ENCODE measurements at places on chromosomes 11 and 22.

DNA sequence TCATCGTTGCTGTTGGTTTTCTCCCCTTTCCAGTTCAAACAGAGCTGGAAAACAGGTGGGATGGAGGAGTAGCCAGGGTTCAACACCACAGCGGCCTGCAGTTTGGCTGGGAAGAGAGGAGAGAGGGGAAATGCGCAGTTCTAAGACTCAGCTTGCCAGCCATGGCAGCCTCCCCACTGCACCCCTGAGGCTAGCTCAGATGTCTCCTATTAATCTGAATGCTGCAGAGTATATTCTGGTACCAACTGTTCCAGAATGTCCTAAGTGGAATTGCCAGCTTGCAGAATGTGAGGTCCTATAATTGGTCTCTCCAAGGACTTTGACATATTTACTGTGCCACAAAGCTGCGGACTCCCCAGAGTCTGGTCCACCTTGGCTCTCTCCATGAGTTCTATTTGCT lies 32.0 kb downstream of the NEFH start:
- DNase-seq = no peak

GRCh38 chr11:5631417-5631816 lies 6.6 kb downstream of the TRIM34 start:
- no peak for DNase-seq

- no peak for DNase-seq
These were observed 3.7 kb upstream of the RELT start for GRCh38 chr11:73372375-73372993.

DNA sequence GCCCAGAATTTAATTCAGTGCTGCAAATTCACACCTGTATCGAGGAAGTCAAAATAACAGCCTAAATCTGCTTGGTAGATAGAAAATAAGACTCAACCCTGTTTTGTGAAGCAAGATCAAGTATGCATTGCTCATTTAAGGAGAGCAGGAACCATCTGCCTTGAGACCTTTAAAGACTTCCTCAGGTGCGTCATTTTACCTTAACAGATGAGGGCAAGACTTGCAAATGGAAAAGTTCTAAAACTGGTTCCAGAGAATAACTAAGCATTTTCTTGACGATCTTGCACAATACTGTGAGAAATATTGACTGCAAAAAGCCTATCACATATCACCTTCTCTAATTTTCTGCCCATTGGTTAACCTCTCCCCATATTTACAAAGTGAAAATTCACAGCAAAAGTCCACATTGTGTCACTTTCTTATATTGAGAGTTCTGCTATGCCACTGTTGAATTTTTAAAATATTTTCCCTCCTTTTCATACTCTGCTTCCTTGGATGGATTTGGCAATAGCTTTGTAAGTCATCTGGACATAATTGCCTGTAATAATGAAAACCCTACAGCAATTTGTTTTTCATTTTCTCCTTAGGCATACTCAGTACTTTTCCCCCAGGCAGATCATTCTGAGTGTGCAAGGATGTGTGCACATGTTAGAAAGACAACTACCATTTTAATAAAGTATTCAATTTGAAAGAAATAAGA lies 234.2 kb downstream of the AASDHPPT start:
- no peak for DNase-seq

DNA sequence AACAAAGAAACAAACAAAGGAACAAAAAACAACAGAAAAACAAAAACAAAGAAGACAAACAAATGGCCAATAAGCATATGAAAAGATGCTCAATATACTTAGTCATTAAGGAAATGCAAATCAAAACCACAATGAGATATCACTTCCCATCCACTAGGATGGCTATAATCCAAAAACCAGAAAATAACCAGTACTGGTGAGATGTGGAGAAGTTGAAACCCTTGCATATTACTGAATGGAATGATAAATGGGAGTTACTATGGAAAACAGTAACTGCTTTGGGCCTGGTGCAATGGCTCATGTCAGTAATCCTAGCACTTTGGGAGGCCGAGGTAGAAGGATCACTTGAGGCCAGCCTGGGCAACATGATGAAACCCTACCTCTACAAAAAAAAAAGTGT lies 44.9 kb upstream of the RBFOX2 start:
- no peak for DNase-seq

DNA sequence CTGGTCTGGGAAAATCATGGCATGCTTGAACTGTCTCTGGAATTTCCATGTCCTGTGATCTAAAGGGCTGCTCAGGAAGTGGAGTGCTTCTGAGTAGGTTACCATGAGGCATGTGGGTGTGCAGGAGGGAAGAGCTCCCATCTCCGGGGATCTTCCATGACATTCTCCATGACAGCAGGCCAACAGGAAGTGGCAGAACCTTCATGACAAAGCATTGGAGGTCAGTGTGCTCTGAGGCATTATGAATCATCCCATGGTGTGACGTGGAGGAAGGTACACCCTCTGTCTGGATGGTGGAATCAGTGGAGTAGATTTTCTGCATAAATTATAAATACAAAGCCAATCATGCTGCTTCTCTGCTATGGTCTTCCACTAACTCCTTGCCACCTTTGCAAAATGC lies 139.6 kb upstream of the E2F8 start:
- DNase-seq = peak; percentile 48

DNA sequence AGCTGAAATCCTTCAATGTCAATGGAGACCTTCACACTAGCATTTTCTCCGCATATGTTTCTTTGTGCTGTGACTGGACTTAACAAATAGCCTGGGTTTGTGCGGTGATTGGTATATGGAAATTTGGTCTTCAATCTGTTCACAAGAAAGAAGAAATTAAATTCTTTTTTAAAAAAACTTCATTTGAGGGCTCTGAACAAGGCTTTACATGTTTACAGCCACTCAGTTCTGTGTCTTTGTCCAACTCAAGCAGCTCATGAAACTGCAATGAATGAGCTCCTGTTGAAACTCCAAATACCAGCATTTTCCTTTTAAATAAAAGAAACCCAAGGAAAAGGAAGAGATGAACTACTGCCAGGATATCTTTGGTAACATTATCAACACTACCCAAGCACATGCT lies 57.3 kb downstream of the PIK3C2A start:
- DNase-seq = no peak

DNA sequence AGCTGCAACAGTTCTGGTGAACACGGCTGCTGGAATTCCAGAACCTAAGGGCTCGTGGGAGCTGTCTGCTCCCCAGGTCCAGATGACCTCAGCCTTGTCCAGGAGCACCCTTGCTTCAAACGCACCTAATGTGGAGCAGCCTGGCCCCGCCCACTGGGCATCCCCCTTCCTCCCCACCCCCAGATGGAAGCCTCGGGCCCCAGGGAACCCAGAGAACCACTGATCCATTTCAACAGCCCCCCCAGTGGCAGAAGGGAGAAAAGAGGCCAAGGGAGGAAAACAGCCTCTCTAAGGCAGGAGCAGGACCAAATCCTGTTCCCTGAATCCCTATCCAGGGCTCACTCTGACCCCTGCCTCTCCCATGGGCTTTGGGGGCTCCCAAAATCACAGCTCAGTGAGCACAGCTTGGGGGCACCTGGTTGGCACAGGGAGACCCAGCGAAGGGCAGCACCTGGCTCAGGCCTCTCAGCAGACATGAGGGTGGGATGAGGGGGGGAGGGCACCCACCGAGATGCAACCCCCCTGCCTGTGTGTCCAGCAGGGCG lies 1.2 kb downstream of the CYTH4 start:
- DNase-seq = no peak

DNA sequence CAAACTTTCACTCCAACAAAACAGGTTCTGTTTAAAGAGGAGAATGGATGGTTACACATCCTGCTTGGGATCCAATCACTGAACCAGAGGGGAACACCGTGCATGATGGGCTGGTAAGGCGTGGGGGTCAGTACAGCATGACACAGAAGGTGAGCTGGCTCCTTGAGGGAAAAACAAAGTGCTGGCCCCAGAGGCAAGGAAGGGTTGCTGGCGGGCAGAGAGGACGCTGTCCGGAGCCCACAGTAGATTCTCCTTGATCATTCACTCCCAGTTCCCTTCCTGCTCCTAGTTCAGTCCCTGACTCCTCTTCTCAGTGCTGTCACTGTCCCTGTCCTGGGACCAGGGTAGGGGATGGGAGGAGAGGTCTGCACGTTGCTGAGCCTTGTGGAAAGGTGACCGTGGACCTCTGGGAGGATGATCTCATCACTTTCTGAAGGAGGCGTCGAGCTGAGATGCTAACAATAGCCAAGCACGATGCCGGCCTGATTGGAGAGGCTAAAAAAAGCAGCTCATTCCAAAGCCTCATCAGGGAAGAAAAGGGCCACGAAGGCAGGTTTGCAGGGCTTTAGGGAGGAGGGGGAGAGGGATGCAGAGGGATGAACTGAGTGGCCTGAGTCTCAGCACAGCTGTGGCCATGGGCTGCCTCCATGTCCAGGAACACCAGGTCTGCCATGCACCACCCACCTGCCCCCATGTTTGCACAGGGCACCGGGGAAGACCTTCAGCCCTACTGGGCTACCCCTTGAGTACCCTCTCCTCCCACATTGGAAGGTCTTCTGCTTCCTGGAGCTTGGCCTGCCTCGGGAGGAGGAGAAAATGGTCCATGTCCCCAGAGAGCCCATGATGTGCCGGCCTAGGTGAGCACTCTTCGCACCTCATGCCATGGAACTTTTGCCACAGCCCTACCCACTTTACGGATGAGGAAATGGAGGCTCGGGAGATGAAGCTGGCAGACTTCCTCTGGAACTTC lies 72.7 kb upstream of the RTL6 start:
- DNase-seq = no peak

- no peak for DNase-seq
These were observed 13.4 kb downstream of the CXCR5 start for GRCh38 chr11:118896921-118897591.

DNA sequence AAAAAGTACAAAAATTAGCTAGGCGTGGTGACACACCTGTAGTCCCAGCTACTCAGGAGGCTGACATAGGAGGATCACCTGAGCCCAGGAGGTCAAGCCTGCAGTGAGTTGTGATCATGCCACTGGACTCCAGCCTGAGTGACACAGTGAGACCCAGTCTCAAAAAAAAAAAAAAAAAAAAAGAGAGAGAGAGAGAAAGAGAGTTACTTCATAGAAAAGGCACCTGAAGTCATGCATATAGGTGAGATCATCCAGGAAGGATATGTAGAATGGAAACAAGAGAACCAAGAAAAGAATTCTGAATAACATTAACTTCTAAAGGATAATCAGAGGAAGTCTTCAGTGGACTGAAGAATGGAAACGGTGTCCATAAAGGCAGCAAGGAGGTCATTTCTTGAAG lies 106.8 kb downstream of the STK33 start:
- DNase-seq = no peak

- no peak for DNase-seq
These were observed 42.3 kb upstream of the DKK3 start for GRCh38 chr11:12050470-12051286.

- no peak for DNase-seq
These were observed 59.2 kb upstream of the CD5 start for GRCh38 chr11:61042961-61043540.

DNA sequence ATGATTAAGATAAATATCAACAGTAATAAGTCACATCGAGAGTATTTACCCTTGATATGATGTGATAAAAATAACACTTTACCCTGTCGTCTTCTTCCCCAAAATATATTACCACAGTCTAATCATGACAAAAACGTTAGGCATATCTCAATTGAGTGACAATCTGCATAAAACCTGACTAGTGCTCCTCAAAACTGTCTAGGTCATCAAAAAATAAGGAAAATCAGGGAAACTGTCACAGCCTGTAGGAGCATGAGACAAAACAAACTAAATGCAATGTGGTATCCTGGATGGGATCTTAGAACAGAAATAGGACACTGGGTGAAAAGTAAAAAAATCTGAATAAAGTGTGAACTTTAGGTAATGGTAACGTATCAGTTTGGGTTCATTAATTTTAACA lies 19.4 kb upstream of the ANO5 start:
- no peak for DNase-seq

GRCh38 chr11:88508759-88509581 lies 171.4 kb upstream of the CTSC start:
- DNase-seq = no peak

- no peak for DNase-seq
These were observed 52.3 kb upstream of the OR5P2 start for GRCh38 chr11:7849018-7849417.

GRCh38 chr22:49208004-49208402 lies 619.7 kb downstream of the BRD1 start:
- no peak for DNase-seq

DNA sequence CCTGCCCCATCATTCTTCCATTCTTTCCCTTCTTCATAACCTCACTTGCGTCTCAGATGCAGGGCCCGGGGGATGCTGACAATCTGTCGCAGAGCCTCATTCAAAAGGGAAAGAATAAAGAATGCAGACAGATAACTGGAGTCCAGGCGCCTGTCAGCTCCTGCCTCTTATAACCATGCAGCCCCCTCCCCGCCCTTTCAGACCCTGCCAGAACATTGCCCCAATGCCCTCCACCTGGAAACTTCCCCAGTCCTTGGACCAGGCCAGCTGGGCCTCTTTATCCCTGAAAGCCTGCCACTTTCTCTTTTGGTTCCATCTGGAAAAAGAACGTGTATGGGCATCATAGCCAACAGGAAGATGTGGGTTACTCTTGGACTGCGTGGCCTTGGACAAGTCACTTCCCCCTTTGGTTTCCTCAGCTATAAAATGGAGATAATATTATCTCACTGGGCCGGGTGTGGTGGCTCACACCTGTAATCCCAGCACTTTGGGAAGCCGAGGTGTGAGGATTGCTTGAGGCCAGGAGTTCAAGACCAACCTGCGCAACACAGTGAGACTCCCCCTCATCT lies 2.1 kb upstream of the TCF20 start:
- no peak for DNase-seq

DNA sequence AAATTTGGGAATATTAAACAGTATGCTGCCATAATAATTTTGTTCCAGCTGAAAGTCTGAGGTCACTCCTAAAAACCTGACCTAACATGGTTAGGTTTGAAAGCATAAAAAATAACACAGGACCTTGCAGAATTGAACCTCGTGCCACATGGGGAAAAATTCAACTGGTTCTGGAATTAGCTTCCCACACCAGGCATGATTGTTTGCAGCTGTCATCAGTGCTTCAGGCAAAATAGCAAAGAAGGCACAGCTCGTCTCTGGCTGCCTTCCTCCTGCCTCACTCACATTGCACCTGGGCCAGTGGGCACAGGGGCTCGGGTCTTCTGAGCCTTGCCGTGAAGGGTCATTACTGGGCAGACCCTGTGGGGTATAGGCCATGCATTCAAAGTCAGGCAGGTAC lies 153.8 kb upstream of the ARHGAP20 start:
- DNase-seq = no peak

All from AG09309 (cell line).